ENCODE measurements at places on chromosomes 11 and 22. TPM values are rescaled to one million over a fixed set of nuclear protein-coding genes. Genes with fewer than 3 reads are reported as not detected.

Gene ACRV1
- total RNA-seq = 0.31 TPM

Gene SMTNL1
- total RNA-seq = not detected

Gene CASP1
- total RNA-seq = 4.4 TPM

Gene KCNJ1
- not detected for total RNA-seq

Gene FGF19
- not detected for total RNA-seq

Gene ADM
- 7.2 TPM for total RNA-seq

Gene COA4
- total RNA-seq = 38.8 TPM
